ENCODE measurements at places on chromosomes 4 and X. TPM values are rescaled to one million over a fixed set of nuclear protein-coding genes. Genes with fewer than 3 reads are reported as not detected.

C4orf36 gene
- under 0.01 TPM for total RNA-seq

USP17L18 gene
- total RNA-seq, result not detected

SYTL4 gene
- total RNA-seq, result 18.0 TPM

PAGE5 gene
- total RNA-seq, result not detected

IRAK1 gene
- 108 TPM for total RNA-seq
